ENCODE measurements at places on chromosomes 12 and 14. TPM values are rescaled to one million over a fixed set of nuclear protein-coding genes. Genes with fewer than 3 reads are reported as not detected.

DNA sequence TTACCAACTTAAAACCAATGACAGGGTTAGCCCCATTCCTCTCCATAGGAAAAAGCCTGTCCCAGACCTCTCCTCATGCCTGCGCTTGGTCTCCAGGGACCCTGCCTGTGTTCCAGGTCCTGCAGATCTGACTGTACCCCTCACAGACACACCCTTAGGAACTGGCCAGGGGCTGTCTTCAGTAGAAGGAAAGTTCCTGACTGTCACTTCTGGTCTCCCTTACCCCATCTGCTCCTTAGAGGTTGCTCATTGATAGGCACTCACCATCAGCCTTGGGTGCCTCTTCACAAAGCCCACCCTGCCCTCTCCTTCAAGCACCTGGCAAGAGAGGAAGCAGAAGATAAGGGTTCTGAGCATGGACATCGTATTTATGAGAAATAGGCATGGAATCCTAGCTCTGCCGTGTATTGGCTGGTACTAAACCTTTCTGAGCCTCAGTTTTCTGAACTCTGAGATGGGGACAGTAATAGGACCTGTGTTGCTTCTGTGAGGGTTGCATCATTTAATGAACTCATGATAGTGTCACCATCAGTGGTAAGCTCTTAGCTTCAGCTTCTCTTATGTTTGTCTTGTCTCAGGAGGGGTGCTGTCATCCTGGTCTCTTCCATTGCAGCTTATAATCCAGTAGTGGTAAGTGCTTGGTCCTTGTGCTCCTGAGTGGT, 7.5 kb downstream of the DHRS2 start:
- DNase-seq = no peak

The LTBR gene
- total RNA-seq = 3.9 TPM

The PTGDR gene
- total RNA-seq = 4.5 TPM

DNA sequence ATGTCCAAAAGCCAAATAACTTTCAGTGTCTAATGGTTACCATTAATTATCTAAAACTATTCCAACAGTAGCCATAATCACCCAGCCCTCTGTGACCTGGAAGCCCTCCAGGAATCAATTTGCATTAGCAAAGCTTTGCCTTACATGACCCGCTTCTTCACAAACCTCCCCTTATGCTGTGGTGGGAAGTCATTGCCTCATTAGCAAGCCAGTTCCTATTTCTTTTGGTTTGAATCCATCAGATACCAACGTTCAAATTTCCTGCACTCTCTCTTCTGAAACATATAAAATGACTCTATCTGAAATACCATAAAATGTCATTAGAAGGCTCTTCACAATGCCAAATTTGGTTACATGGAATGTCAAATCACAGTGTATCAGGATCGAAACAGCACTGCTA, 268.3 kb upstream of the PRKD1 start:
- no peak for DNase-seq

DNA sequence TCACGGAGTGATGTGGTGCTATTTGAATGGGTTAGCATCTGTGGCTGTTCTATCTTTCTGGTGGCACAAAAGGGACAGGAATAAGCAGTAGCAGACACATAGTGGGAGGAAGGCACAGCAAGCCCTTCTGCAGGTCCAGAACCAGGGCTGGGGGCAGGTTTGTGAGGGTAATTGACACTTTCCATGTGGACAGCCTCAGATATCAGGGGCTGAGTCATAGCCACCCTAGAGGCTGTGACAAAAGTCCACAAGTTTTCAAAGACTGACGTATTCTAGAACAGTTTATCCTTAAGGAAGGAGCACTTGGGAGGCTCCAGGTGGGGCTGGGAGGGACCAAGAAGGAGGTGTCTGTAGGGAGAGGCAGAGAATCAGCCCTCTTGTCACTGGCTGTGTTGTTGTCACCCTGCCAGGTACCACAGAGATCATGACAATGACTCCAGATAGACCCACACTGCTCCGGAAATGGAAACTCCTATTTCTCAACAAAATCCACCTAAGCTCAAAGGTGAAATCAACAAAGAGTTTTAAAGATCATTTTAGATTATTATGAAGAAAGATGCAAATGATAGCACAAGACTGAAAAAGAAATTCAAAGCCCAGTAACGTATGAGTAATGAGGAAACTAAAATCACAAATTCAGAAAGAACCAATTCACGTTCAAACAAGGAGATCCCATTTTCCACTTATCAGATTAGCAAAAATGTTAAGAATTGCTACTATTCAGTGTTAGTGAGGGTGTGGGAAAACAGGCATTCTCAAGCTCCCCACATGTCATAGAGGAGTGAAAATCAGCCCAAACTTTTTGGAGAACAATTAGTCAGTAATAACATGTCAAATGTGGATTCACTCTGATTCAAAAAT, 48.3 kb downstream of the NFKBIA start:
- no peak for DNase-seq

- DNase-seq = no peak
These were observed 8.3 kb downstream of the GLI1 start for GRCh38 chr12:57467915-57468314.

The HVCN1 gene
- 3.3 TPM for total RNA-seq

DNA sequence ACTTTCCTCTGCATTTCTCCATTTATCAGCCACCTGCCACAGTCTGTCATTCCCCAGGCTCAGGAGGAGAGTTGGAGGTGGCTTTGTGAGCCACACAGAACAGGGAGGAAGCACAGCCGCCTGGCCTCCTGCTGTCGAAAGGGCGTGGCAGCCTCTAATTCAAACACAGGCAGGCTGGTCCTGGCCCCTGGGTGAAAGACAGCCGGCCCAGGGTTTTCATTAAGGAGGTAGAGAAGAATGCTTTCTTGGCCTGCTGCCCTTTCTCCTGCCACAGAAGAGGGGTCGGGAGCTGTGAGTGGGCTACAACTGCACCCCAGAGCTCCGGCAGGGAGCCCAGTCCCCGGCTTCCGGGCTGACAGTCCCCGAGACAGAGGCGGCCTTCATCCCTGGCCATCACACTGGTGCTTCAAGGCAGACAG, 108.6 kb upstream of the FZD10 start:
- DNase-seq = no peak
